Fibroblast of the aortic adventitia (primary cell): ENCODE measurements at places on chromosomes 16 and 17. TPM values are rescaled to one million over a fixed set of nuclear protein-coding genes. Genes with fewer than 3 reads are reported as not detected.
A peak's percentile ranks its signal among the peaks of the same experiment; 100 is the strongest.

- peak; percentile 57 for DNase-seq
These were observed 5.7 kb downstream of the IRX5 start for GRCh38 chr16:54936201-54936978.

DNA sequence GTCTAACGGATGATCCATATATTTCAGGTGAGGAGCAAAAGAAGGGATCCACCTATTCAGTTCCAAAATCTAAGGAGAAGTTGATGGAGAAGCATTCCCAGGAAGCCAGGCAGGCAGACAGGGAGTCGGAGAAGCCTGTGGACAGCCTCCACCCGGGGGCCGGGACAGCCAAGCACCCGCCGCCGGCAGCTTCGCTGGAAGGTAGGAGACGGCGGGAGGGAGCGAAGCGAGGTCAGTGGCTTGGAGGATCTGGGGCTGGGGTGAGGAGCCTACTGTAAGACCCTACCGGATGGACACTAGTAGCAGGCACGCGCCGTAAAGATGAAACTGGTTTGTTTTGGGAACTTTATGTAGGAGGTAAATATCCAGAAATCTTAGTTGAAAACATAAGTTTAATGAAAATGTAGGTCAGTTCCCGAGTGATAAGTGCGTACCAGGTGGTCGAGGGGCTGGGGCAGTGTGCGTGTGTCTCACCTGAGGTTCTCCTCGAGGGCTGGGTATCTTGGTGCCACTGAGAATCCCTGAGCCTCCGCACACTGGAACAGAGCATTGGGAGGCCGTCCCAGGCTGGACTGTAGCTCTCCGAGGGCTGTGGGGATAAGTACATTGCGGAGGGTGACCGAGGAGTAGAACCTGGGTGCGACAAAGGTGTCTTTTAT is 714 bp downstream of the SPATA33 start:
- DNase-seq = no peak

GRCh38 chr17:37683454-37683984 is 40.3 kb upstream of the DDX52 start:
- no peak for DNase-seq

GRCh38 chr16:85105475-85105874 is 6.8 kb downstream of the CIBAR2 start:
- no peak for DNase-seq

GRCh38 chr17:42536372-42537155 is 523 bp downstream of the NAGLU start:
- DNase-seq = peak; percentile 74

- no peak for DNase-seq
These were observed 471.5 kb downstream of the CDH8 start for GRCh38 chr16:61564716-61565115.

DNA sequence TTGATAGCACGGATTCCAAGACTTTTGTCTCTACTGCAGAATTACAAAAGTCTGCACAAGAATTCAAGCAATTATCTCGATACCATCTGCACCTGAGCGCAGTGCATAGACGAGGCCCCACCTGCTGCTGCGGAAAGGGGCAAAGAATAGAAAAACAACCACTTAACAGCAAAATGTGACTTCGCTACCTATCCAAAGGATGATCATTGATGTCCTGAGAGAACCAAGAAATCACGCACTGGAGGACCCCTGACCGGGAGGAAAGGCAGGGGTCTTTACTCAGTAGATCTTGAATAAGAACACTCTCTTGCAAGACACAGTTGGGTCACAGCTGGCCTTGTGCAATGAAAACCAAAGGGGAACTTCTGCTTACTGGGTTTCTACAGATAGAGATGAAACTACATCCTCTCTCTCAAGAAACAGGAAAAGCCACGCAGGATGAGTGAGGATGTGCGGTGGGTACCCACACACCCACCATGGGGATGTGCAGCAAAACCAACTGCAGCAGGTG is 147.4 kb upstream of the RPH3AL start:
- DNase-seq = no peak

DNA sequence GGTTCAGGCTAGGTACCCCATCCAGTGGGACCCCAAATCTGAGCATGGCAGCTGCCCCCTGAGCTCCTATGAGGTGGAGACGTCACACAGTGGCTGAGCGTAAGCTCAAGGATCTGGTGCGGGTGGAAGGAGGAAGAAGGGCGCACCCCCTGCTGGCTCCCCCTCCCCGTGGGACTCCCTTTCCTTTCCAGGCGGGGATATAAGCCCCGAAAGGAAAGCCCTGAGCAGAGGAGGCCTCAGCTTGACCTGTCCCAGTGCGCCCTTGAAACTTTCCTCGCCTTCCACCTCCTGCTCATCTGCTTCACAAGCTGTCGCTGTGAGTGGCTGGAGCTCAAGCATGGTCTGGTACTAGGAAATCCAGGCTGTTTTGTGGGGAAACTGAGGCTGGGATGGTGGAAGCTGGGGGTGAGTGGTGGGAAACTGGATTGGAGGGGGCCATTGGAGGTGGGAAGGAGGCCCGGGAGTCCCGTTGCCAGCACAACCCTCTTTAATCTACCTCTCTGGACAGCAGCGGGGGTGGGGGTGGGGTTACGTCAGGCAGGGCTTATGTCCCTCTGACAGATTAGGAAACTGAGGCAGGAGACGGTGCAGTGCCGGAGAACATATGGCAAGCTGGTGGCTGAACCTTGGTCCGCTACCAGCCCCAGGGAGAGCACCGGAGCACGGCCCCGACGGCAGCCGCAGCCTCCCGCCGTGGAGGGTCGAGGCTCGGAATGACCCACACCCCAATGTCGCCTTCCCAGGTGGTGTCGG is 92.3 kb upstream of the TMEM97 start:
- no peak for DNase-seq

GRCh38 chr17:57606111-57606875 is 138.8 kb downstream of the CCDC182 start:
- DNase-seq = no peak

DNA sequence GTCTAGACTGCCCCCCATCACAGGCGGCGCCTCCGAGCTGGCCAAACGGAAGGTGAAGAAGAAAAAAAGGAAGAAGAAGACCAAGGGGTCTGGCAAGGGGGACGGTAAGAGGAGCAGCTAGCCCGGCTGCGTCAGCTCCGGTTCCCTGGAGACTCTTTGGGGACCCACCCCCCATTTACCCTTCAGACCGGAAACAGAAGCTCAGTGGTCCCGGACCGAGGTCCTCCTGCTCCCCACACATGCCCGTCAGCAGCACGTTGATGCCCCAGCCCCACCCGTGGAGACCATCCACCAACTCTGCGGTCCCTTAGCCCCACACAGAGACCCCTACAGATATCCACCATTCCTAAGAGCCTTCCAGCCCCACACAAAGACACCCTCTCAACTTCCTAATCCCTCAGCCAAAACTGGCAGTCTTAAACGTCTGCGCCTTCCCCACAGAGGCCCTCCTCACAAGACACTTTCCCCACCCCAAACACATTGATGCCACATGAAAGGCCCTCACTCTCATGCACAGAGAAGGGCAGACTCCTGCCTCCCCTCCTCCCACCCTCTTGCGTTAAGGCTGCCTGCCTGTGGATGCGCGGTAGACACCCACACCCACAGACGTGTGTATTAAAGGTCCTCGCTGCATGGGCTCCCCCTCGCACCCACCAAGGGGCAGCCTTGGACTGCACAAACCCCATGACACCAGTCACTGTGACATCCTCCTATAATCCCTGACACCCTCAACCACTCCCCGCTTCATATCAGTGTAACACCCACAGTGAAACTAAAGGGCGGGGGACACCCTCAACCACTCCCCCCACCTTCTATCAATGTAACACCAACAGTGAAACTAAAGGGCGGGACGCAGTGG is 58.2 kb upstream of the RPH3AL start:
- peak; percentile 28 for DNase-seq

- DNase-seq = peak; percentile 25
These were observed 11.7 kb upstream of the CNTNAP4 start for GRCh38 chr16:76265434-76266045.

Gene ABI3
- total RNA-seq = 0.18 TPM in 1 of 2 replicates, not detected in the other

Gene KCNJ2
- 1.4 and 12.7 TPM in 2 replicates for total RNA-seq

Gene SNAI3
- not detected in 2 replicates for total RNA-seq

Gene KRTAP9-4
- total RNA-seq = not detected in 2 replicates

Gene NPIPA7
- total RNA-seq = 2.5 TPM in 1 of 2 replicates, not detected in the other

Gene GNGT2
- 0.45 TPM in 1 of 2 replicates, not detected in the other for total RNA-seq

Gene GNG13
- total RNA-seq = not detected in 2 replicates

Gene TNS4
- total RNA-seq = not detected in 2 replicates

Gene CPHXL2
- not detected in 2 replicates for total RNA-seq
